Fibroblast of skin of right quadriceps (primary cell): ENCODE measurements at places on chromosomes 11 and 22.

- DNase-seq = no peak
Measured at GRCh38 chr11:69816671-69817070, 2.5 kb downstream of the FGF3 start.

DNA sequence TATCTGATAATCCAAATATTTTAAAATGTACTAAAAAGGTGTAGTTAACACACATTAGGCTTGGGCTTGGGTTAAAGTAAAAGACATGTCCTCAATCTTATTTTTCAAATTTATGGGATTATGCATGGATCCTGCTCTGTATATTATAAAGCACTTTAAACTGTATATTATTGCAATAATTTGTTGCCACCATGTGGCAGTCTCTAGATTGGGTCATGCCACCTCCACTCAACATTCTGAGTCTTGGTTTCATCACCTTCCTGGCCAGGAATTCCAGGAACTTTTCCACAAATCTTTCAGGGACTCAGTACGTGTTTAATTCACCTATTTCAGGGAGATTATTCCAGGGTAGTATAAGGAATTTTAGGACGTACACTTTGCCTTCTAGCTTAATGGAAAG is 695.5 kb downstream of the FAM181B start:
- no peak for DNase-seq

DNA sequence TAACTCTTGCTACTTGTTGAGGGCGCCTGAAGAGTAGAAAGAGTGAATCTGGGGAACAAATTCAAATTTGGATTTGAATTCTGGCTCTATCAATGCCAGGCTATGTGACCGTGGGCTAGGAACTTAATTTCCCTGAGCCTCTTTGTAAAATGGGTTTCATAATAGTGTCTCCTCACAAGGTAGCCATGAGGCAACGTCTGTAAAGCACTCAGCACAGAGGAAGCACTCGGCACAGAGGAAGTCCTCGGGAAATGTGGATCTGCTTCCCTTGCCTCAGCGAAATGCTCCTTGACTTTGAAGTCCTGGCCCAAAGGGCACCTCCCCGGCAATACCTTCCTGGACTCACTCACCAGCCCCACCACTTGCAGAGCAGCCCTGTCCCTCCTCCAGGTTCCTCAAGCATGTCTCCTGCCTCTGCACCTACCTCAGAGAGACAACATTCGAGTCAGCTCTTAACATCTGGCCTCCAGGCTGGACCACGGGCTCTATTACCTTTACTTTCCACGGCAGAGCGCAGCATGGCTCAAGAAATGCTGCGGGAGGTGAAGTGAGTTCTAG is 17.7 kb downstream of the CD6 start:
- DNase-seq = no peak

GRCh38 chr22:41513391-41513790 is 30.9 kb downstream of the POLR3H start:
- DNase-seq = no peak

DNA sequence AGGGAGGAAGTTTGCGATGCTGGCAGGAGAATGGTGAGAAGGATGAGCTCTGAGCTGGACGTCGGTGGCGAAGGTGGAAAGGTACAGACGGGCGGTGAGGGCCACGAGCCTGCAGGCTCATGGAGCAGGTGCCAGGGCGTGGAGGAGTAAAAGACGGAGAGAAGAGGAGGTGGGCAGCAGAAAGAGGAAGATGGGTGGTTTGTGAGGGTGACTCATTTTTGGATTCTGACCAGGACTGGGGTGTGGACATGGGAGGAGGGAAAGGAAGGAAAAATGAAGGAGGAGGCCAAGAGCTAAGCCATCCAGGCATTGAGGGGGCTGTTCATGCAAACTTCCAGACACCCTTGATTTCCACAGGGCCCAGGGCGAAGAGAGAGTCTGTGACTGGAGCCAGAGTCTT is 3.5 kb downstream of the ZDHHC24 start:
- peak; percentile 10 for DNase-seq

DNA sequence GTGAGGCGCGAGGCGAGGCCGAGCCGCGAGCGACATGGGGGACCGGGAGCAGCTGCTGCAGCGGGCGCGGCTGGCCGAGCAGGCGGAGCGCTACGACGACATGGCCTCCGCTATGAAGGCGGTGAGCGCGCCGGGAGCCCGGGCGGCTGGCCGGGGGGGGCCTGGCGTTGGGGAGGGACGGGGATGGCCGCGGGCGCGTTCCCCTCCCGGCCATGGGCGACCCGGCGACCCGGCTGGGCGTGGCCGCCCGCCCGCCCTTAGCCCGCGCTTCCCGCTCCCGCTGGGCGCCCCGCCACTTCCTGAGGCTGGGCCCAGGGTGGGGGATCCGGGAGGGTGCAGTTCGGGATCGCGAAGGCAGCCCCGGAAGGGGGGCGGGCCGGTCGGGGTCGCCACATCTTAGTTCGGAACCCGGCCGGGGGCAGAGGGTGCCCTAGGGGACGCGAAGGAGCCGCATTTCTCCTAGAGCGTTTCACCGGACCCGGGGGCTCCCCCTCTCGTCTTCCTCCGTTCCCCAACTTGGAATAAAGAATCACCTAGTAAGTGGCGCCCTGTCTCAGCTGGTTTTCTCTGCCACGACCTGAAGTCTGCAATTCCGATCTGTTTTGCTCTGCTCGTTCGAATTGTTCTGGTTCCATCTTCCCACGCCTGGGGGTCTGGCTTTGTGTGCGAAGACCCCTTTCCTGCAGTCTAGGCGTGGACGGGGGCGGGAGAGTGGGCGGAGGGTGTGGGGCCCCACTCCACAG is 536 bp downstream of the YWHAH start:
- DNase-seq = peak; percentile 14

- DNase-seq = peak; percentile 70
Measured at GRCh38 chr22:48574776-48575617, 1252.7 kb downstream of the BRD1 start.

DNA sequence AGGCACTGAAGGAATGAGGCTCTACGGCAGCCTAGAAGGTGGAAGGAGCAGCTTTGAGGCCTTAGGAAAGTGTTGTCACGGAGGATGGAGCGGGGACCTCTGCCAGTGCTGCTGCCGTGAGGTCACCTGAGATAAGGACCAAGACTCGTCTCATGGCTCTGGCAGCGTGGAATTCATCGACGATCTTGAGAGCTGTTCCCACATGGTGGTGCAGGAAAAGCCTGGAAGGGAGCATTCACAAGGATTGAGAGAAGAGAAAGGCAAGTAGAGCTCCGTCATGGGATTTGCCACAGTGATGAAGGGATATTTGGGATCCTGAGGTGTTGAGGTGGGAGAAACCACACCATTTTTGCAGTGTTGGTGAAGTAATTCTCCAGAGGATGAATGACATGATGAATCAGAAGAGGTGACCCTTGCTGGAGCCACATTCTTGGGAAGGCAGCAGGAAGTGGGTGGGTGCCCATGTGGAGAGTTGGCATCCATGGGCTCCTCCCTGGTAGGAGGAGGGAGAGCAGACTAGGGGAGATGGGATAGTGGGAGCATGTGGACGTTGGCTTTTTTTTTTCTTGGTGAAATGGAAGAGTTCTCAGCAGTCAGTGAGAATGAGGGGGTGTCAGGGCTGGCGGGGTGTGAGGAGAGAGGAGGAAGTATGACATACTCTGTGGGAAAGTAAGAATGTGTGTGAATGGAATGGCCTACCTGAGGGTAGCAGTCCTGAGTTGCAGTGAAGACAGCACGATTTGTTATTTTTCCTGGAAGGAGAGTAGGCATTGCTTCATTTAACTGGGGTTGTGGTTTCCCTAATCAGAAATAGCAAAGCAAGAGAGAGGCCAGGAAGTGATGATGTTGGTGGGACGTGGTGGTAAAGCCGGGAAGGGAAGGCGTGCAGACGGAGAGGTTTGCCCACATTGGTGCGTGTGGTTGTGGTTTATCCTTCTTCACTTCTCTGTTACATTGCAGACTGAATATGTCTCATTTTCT is 11.1 kb downstream of the PPP6R3 start:
- peak; percentile 66 for DNase-seq

- no peak for DNase-seq
Measured at GRCh38 chr11:8030526-8031247, 43.5 kb downstream of the EIF3F start.

GRCh38 chr11:37364246-37364839 is 766.3 kb upstream of the RAG2 start:
- no peak for DNase-seq

GRCh38 chr22:17235149-17235655 is 16.0 kb upstream of the ADA2 start:
- no peak for DNase-seq

DNA sequence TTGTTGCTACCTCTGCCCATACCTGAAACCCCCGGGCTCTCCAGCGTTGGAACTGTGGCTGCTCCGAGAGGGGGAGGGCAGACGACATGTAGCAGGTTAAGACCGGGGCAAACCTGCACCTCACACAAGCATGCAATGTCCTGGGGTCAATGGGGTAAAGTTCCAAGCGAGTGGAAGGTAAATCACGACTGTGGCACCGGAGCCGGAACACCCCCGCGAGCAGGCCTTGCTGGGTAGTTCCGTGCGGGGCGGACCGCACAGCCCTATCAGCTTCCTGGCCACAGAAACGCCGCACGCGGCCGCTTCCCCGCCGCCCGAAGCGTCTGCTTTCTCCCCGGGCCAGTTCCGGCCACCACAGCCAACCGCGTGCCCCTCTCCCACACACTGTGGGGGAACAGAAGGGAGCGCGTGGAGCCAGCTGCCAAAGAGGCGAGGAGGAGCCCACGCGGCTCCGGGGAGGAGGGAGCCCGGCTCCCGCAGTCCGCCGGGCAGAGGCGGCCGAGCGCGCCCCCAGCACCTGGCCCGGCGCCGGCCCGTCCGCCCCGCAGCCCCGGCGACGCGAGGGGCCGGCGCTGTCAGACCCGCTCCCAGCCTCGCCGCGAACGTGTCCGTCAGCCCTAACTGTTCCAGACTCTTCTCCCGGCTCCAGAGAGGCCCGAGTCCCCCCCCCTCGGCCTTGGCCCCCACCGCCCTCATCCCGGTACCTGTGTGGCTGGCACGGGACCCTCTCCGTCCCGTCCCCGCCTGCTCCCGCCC is 1.6 kb downstream of the SPTBN2 start:
- DNase-seq = no peak

DNA sequence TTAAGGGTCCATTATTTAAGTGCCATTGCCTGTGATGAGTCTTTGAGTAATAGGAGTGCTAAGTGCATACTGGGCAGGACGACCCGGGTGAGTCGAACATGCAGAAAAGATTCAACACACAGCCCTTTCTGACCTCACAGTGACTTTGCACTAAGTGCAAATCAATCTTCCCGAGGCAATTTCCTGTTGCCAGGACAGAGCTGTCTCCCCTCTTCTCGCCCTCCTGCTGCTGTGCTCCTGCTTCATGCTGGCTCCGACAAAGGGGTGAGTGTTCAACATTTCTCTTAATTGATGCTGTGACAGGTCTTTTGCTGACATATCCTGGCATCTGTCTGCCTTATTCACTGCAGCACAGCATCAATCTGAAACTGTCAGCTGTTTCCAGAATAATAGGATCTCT is 42.0 kb downstream of the MCHR1 start:
- DNase-seq = peak; percentile 41

DNA sequence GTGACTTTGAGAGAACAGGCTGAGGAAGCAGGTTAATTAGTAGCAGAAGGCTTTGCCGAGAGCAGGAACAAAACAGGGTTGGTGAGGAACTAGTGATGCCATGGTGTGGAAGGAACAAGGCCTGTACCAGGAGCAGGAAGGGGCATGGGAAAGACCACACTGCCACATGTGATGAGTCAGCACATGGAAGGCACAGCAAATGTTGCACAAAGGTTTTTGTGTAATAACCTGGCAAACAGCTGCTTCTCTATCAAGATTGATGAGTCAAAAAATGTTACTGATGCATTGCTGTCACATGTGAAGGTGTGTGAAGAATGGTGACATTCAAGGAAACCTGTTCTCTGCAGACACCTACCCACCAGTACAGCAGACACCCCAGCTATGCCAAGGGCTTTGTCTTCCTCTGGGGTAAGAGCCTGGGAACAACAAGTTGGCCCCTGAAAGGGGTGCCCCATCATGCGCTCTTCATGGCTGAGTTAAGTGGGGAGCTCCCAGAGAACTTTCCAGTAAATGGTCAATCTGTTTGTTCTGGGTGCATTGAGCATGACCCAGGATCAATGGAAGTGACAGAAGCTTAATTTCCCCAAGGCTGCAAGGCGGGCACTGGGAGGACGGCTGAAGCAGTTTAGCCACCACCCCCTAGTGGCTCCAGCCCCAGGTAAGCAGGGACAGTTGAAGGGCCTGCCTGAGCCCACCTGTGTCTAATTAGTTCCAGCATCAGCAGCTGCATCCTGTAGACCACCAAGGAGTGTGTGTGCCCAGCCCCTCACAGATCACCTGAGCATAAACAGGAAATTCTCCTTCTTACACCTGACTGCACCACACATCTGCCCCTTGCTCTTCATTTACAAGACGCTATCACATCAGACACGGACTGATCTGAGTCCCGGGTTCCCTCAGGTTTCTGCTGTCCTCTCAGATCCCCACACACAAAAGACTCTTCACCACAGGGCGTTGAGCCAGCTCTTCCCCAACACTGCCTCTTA is 47.6 kb downstream of the GGTLC2 start:
- no peak for DNase-seq

DNA sequence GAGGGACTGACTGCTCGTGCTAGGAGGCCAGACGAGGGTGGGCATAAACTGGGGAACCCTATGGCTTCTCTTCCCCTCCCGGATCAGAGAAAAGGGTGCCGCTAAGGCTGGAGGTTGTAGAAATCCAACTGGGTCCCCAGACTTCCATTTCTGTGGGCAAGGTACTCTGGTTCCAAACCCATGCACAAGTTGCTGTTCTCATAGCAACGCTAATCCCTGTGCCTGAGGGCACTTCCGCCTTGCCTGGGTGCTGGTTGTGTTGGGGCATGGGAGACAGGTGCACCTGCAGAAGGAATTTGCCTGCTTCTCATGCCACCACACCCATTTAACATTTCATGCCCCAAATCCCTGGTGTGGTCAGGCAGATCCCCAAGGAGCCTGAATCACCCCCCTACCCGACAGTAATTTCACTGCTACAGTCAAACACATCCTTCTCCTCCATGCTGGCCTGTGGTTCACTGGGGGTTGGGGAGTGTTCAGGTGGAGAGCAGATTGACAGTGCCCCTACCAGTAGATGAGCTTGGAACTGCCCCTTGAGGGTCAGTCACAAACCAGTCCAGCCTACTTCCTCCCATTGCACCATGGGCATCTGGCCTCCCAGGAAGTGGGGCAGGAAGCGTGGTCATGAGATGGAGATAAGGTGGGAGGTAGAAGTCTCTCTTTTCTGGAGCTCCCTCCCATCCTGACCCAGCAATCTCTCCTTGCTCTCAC is 1.2 kb downstream of the C2CD2L start:
- DNase-seq = no peak
